ENCODE measurements at places on chromosomes 6 and 20.

GRCh38 chr6:75065523-75065922 lies 140.3 kb downstream of the COL12A1 start:
- DNase-seq: no peak

GRCh38 chr20:373171-373890 lies 7.2 kb upstream of the TRIB3 start:
- no peak for DNase-seq

DNA sequence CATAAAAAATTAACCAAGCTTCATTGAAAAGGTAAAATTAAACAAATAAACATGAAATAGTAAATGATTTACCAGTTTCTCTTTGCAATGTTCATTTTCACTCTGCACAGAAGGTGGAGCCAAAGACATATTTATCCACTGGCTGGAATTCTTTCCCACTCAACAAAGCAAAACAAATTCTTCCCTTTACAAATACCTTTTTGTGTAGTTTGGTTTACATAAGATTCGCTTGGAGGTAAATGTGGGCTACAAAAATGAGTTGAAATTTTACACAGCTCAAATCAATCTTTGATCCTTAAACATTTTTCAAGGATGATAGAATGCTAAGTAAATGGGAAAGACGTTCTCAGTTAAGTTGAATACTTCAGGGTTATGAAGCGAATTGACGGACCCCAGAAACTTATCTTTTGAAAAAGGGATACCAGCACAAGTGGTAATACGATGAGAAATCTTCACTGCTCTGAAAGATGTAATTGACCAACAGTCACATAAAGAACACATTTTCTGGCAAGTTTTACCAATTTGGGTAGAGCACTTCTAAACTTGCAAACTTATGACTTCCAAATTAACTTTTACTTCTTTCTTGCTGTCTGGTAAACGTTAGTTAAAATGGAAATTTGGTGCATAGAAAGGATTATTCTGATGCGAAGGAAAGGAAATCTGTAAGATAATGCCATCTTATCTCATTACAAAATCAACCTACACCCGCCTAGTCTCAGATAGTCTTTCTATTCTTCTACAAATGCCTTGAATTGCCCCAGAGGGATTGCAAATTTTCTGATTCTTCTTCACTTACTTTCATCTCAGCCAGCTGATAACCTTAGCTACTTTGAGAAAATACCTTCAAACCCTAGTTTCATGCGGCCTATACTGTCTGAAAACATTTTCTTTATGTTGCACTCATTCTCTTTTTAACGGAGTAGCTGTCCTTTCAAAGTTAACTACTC lies 4.7 kb upstream of the GJA1 start:
- DNase-seq: no peak

DNA sequence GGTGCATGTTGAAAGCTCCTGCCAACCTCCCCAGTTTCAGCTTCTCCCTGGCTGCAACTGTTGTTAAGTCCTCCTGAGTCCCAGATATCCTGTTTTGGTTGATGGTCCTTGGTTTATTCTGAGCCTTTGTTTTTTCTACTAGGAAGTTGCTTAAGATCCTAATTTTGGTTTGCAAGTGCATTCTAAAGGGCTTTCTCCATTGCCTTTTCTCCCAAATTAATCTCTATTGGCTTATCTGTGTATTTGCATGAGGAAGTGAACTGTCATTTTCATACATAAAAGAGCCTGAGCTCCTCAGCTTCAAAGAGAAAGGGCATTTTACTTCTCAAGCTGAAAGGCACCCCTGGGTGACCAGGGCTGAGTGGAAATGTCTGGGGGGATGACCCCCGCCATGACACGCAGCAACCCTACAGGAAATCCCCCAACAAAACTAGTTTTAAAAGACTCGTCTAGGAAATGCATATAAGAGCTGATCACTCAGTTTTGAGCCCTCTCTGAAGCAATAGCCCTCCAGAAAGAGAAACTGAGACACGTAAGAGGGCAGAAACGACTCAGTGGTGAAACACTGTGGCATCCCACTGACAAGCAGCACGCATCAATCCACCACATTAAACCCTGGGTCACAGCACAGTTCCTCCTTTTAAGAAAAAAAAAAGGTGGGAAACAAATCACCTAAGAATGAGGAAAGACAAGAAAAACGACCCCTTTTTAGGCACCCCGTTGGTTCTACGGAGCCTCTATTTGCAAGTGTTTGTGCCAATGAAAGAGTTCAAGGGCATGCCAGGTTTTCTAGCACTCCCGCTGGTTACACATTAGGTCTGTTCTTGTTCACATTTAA lies 140.9 kb downstream of the THBS2 start:
- DNase-seq: no peak

DNA sequence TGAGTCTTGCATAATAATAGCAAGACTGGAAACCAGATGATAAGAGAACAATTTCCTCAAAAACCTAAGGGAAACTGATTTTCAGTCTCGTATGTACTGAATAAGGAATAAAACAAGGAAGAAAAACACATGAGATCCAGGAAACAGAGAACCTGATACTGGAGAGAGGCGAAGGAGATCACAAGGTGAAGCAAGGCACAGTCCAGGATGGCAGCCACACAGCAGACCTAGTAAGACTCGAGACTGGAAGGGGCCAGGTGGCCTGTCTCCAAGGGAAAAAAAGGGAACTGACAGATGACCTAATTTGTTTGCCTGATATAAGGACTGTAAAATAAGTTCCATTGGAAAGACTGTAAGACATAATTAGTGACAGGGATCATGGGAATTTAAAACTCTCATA lies 71.1 kb downstream of the TASP1 start:
- DNase-seq: no peak

Measured in activated CD8-positive, alpha-beta memory T cell treated with anti-CD3 and anti-CD28 coated beads for 4 hours (primary cell).